ENCODE measurements at places on chromosomes 7 and 10.
A peak's percentile ranks its signal among the peaks of the same experiment; 100 is the strongest.

DNA sequence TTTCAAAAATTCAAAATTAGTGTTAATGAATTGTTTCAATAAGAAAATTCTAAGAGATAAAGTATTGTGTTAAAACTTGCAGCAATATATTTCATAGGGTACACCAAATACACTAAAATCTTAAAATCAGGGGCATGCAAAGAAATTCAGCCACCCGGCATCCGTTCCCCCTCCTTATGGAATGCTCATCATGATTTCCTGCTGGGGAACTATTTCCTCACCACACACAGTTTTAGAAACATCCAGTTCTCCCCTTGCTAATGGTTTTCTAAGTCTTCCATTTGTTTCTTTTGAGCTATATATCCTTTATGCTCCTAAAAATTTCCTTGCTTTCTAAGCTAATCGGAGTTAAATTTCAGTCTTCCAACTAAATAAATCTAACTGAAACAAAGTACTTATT is 60.7 kb downstream of the CHCHD3 start:
- DNase-seq: no peak

- DNase-seq: no peak
Observed at GRCh38 chr10:114852197-114852596, 30.6 kb downstream of the FHIP2A start.

DNA sequence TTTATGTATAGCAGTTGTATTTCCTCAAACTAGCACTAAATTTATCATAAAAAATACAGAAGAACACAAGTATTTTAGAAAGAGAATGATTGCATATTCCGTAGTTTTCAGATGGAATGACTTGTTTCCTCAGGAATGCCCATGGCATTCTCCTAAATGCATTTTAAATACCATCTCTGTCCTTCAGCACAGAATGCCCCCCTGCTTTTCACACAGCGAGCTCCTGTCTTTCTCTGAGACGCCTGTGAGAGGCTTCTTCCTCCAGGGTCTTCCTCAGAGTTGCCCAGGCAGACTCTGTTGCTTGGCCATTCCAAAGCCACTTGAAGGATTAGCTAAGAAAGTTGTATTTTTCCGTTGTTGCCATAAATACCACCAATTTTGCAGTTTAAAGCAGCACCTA is 10.1 kb downstream of the LANCL2 start:
- no peak for DNase-seq

- DNase-seq: no peak
Observed at GRCh38 chr7:88668591-88668990, 90.9 kb upstream of the ZNF804B start.

GRCh38 chr10:61993711-61994401 is 92.4 kb downstream of the ARID5B start:
- DNase-seq: no peak

DNA sequence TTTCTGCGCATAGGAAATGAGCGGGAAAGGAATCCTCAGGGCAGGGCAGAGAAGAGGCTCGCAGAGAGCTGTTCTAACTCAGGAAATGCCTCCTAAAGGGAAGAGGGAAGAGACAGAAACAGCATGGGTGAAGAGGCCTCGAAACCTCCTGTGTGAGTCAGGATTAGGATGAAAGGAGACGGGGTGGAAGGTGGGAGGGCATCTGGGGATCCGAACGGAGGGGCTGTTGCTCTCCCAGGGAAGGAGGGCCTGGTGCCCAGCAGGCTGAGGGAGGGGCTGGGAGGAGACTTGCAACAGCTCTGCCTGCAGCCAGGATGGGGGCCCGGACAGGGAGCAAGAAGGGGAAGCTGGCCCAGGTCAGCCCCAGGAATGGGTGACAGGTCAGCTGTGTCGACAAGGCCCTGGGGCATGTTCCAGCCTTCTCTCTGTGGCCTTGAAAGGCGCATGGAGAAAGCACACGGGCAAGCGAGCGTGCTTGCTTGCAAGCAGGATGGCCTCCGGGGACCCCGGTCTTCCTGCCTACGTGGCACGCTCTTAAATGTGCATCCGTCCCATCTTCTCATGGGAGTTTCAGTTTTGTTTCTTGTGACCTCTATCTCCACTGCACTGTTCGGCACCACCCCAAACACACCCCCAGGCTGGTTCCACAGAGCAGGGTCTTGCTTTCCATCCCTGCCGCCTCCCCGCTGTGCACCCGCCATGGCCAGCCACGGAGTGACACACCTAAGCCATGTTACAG is 63.5 kb downstream of the HIPK2 start:
- no peak for DNase-seq

DNA sequence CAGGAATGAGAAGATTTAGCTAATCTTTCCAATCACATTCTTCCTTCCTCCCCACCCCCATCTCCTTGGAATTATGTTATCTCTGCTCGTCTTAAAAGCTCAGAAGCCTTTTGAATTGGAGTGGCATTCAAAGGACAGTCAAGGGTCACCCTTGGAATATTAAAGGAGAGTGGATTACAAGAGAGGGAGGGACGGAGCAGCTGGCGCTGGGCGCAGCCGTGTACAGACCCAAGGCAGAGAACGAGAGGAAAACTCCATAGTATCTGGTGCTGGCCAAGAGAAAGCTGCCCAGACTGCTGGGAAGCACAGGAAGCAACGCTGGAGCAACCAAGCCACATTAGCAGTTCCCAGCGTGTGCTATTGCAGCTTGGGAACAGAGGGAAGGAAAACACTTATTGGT is 95.7 kb downstream of the POU6F2 start:
- peak; percentile 78 for DNase-seq

- no peak for DNase-seq
Observed at GRCh38 chr10:15099886-15100285, 2.7 kb downstream of the RPP38 start.

DNA sequence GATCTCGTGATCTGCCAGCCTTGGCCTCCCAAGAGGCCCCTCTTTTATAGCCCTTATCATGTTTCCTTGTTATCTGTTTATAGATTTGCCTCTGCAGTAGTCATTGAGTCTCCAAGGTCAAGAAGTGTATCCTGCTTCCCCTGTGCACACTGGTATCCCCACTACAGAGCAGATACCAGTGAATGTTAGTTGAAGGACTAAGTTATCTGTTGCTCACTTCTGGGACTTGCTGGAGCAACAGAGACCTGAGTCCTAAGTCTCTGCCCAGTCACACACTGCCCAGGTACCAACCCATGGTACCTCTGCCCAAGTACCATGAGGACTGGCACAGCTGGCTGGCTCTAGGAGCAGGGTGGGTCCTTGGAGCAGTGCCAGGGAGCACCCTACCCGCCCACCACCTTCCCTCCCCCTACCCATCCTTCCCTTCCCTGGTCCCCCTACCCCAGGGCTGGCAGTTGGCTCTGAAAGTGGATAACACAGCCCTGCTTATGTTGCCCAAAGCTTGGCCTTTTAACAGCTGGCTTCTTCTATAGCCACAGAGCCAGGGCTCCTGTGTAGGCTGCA is 26.5 kb upstream of the PDCD4 start:
- DNase-seq: no peak

GRCh38 chr10:12041766-12042408 is 722 bp downstream of the UPF2 start:
- no peak for DNase-seq

DNA sequence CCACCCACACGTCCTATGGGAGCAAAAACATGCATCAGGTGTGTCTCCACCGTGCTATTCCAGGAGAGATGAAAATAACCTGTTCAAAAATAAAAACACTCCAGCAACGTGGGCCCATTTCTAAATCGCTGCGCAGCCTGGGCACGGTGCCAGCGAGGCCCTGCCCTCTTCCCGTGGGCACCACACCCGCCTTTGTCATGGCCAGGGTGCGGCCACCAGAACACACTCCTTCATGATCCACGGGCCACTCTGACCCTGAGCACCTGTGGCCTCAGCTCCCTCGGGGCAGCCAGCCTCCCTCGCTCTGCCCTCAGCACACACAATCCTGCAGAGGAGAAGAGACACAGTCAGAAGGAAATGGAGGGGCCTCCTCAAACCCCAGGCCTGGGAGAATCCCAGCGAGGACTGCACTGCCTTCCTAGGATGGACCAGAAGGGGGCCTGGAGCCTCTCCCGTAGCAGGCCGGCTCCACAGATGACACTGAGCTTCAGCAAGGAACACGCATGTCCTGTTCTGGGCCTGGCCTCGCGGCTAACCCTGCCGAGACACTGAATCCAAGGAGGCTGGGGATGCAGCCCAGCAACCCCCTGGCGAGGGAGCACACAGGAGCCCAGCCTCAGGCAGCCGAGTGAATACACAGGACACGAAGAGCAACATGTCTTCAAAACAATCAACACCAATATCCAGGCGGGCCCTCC is 169.0 kb downstream of the MAD1L1 start:
- peak; percentile 4 for DNase-seq

DNA sequence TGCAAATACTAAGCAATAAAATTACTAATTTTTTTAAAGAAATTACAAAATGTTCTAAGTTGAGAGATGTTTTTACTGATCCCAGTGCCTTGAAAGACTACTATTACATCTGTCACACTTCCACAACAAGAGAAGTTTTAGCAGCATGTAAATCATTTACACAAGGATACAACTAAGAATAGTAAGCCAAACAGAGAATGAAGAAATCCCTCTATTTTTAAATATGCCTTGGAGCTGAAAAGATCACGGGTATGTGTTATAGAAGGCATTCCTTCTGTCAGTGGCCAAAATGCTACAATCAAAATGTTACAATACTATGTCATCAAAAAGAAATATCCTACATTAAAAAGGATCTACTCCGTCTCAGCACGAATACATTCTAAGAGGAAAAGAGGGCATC is 52.6 kb downstream of the LARP4B start:
- DNase-seq: no peak

- no peak for DNase-seq
Observed at GRCh38 chr10:77282163-77282562, 355.4 kb downstream of the KCNMA1 start.

- DNase-seq: peak; percentile 38
Observed at GRCh38 chr7:112162784-112163506, 43.3 kb downstream of the DOCK4 start.

- DNase-seq: no peak
Observed at GRCh38 chr10:1548596-1548995, 188.7 kb downstream of the ADARB2 start.

- DNase-seq: no peak
Observed at GRCh38 chr10:60427148-60427547, 37.5 kb upstream of the ANK3 start.

GRCh38 chr7:50711271-50712175 is 71.2 kb downstream of the GRB10 start:
- DNase-seq: no peak

DNA sequence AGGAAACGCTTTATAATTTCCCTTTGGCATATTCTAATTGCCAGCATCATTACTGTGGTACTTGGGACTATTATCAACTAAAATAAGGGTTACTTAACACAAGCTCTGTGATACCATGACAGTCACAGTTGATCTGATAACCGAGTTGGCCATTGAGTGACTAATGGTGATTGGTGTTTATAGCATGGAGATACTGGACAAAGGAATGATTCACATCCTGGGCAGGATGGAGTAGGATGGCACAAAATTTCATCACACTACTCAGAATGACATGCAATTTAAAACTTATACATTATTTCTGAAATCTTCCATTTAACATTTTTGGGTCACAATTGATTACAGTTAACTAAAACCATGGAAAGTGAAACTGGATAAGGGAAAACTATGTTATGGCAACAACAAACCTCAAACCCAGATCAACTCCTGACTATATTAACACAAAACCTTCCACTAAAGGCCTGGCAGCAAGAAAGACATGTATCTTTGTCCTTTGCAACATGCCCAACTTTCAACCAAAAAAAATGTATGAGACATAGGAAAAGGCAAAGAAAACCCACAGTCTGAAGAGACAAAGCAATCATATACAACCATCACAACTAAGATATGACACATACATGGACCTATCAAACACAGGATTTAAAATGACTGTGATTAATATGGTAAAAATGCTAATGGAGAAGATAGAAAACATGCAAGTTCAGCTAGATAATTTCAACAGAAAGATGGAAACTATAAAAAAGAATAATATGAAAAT is 208.5 kb upstream of the NRP1 start:
- DNase-seq: no peak
